ENCODE measurements at places on chromosomes 13 and 19.

DNA sequence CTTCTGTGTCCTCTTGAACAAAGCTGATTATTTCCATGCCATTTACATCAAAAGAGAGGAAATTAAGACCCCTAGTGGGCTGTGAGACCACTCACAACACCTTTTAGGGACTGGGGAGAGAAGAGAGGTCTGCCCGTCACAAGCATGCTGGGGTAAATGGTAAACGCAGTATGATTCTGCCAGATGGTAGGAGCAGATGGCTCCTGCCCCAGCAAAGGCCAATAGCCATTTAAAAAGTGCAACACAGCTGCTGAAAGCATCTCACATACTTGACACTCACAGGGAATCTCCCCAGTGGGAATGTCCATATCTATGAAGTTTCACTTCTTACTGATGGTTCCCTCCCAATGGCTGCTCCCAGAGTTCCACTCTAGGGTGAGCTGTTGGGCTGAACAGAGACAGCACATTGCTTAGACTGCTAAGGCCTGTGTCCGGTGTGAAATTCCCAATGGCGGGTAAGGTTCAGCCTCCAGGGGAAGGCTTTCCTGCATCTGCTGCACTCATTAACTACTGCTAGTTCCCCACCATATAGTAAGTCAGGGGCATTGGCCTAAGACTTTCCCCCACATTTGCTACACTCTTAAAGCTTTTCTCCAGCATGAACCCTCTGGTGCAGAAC lies 7.4 kb downstream of the ZNF671 start:
- no peak for DNase-seq

DNA sequence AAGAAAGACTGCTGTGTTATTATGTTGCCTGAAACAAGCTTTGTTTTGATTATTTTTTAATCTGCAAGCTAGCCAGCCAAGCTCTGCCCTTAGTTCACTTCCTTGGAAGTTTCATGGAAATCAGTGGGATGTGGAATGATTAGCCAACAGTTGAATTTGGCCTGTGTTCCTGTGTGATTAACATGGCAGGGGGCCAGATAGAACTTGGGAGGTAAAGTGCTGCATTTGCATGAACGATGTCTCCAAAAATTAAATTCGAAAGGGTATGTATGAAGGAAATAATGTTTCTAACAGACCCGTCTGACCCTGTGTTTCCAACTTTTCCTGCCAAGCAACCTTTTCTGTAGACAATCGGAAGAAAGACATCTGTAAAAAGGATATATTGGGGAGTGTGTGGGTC lies 32.2 kb downstream of the UFM1 start:
- no peak for DNase-seq

DNA sequence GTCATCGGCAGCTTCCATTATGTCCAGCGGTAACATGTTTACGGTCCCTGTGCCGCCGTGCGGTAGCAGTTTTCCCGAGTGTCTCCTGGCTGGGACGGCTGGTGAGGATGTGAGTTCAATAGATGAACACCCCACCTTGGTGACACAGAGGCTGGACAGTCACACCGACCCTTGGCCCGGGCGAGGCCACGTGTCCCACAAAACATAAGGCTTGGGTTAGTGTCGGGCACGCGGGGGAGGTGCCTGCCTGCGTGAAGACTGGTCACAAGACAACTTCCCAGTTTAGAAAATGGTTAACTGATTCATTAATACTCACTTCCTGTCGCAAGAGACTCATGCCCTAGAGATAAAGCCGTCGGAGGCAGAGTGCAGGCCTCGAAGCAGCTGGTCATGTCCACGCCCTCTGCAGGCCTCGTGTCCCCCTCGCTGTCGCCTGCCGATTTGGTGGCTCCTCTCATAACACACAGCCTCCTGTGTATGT lies 17.2 kb downstream of the RASA3 start:
- no peak for DNase-seq

- no peak for DNase-seq
These were observed 6.2 kb downstream of the KCNJ14 start for GRCh38 chr19:48461651-48461981.

DNA sequence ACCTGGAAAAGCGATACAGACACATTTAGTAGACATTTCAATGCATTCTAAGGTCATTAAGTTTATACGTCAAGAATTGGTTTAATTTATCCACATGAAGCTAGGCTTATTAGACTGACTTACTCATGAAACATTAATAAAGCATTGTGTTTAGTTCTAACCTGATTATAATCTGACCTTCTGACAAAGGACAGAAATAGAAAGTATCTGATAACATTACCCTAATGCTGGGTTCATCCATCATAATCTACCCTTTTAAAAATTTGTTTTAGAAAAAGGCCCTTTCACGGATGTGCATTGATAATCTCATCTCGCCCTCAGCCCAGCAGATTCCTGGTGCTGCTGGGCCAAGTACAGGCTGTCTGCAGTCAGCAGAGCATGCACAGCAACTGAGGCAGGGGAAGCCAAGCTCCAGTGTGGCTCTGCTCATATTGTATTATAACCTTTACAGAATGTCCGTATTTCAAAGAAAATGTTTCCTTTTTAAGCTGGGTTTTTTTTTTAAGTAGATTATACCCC lies 142.1 kb upstream of the MAB21L1 start:
- DNase-seq, result no peak

- no peak for DNase-seq
These were observed 24.9 kb upstream of the ASF1B start for GRCh38 chr19:14161305-14161704.

- DNase-seq, result no peak
These were observed 115.5 kb downstream of the LACC1 start for GRCh38 chr13:43994999-43995859.

DNA sequence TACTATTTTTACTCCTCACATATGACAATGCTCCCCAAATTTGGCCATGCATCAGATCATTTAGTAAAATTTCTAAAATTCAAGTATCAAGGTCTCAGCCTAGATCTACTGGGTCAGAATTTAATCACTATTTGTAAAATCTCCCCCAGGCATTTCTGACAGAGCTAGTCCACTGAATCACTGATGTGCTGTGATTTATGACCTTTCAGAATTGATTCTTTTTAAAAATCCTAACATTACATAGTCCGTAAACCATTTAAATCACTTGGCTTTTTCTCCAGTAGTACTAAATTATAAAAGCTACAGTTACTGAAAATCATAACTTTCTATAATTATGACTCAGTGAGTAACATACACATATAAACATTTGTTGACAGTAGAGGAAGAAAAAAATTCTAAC lies 92.8 kb upstream of the RAP2A start:
- DNase-seq, result no peak

- DNase-seq, result no peak
These were observed 295.0 kb downstream of the ZNF536 start for GRCh38 chr19:30667227-30667626.

DNA sequence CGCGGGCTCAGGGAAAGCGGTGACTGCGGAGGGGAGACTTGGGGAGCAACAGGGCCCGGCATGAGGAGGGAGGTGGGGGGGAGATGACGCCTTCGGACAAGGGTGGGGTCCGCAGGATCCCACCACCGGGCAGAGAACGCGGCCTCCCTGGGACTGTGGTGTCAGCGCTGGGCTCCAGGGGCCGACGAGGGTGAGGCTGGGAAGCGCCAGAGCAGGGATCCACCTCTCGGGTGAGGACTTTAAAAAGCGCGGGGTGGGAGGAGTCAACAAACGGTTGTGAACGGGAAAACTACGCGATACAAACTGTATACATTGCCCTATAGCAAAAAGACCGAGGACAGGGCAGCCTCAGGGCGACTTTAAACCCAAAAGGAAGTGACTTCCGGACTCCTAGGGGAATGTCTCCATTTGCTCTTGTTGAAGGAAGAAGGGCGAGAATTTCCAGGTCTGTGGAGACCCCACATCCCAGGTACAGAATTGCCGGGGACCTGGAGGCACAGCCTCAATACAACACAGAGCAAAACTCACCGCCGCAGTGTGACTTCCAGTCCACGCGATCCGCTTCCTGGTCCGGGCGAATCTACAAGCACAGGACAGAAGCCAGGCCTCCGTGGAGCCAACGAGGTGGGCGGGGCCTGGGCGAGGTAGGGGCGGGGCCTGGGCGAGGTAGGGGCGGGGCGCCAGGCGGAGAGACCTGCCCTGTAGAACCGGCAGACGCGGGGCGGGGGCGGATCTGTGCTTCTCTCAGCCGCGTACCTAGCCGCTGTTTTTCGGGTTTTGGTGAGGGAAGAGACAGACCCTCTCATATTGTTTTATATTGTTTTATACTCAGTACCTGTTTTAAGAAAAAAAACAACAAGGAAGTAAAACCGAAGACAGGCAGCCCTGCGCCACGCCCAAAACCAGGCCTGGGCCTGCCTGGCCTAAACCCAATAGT lies at the start of gene ZNF888:
Gene ZNF888 (minus strand): TSS at position 588 of the 937 bp plus-strand sequence. CDS start 5,555 bp downstream, outside the sequence.
- DNase-seq, result no peak

GRCh38 chr19:46014941-46015686 lies 7.7 kb downstream of the PGLYRP1 start:
- DNase-seq, result no peak

DNA sequence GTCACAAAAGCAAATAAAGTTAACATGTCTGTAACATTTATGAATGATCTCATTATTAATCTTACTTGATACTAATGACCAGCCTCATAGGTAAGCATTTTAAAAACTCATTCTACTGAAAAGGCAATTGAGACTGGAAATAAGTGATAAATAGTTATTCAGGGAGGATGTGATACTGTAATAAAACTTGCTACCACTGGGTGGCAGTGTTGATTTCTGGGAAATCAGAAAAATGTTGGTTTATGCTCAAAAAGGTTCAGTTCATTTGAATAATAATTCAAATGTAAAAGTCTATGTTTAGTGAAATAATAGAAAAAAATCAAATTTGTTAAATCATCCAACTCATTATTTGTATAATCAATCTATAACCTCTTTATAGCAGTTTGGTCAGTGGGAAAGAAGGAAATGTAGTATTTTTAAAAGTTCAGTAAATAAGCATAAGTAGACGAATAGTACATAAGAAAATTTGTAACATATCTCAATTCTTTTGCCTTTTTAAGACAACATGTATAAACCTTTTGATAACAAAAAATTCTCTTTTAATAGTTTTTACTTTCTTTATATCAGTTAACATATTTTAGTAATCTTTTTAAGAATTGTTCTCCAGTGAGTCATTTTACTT lies 9.6 kb downstream of the ABHD13 start:
- peak; percentile 51 for DNase-seq

DNA sequence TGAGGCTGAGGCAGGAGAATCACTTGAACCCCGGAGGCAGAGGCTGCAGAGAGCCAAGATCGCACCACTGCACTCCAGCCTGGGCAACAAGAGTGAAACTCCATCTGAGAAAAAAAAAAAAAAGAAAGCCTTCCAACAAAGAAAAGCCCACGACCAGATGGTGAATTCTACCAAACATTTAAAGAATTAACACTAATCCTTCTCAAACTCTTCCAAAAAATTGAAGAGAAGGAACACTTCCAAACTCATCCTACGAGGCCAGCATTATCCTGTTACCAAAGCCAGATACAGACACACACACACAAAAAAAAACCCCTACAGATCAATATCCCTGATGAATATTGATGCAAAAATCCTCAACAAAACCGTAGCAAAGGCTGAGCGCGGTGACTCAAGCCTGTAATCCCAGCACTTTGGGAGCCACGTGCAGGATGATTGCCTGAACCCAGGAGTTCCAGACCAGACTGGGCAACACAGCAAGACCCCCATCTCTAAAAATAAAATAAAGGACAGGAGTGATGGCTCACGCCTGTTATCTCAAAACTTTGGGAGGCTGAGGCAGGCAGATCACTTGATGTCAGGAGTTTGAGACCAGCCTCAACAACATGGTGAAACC lies 6.2 kb upstream of the EVI5L start:
- no peak for DNase-seq

- no peak for DNase-seq
These were observed 48.9 kb upstream of the URAD start for GRCh38 chr13:28037399-28037798.

DNA sequence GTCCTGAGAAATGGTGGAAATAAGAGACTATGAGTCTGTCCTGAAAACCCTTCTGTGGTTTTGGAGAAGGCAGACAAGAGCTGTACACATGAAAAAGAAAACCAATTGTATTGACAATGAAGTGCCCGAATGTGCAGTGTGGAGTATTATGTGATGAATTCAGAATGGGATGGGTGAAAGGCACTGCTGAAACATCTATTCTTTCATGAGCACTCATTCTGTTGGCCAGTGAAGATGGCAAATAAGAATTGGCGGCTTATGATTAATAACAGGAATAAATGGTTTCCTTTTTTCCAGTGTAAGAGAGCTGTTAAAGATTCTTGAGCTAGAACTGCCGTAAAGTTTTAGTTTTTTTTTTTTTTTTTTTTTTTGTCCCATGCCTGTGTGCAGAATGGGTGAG lies 5.7 kb downstream of the POLR1D start:
- no peak for DNase-seq

DNA sequence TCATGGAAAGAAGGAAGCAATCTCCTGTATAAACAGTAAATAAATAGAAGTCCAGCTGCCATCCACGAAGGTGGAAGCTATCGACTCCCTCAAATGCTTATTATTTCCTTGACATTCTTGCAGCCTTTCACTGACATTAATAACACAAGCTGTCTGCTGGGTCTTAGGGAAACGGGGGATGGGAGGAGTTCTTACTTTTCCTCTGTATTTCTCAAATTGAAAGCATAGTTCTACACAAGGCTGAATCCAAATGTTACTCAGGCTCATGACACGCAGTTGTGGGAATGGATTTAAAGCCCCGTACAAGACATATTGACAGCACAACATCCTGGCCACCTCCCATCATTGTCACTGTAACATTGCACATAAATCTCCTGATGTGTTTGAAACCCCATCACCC lies 4.0 kb downstream of the SERPINE3 start:
- no peak for DNase-seq

DNA sequence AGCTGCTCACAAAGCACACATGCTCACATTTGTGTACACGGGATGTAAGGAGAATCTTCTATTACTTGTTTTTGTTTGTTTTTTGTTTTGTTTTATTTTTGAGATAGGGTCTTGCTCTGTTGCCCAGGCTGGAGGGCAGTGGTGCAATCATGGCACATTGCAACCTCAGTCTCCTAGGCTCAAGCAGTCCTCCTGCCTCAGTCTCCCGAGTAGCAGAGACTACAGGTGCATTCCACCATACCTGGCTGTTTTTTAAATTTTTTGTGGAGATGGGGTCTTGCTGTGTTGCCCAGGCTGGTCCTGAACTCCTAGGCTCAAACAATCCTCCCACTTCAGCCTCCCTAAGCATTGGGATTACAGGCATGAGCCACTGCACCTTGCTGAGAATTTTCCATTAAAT lies 41.8 kb downstream of the KCNC3 start:
- no peak for DNase-seq

DNA sequence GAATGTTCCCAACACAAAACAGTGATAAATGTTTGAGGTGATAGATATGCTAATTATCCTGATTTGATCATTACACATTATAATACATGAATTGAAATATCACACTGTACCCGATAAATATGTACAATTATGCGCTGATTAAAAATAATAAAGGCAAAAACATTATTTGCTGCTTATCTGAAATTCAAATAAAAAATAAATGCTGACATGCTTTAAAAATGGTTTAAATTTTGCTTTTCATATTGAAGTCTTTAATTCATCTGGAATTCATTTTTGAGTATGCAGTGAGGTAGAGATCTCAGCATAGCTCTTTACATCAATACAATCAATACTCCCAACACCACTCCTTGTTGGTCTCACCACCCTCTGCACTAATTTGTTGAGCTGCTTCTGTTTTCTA lies 330.8 kb downstream of the NALCN start:
- no peak for DNase-seq

All from NCI-H1694 treated with DMSO at 0.1 percent for 48 hours (cell line).